ENCODE measurements at places on chromosomes 5 and 9. TPM values are rescaled to one million over a fixed set of nuclear protein-coding genes. Genes with fewer than 3 reads are reported as not detected.
A peak's percentile ranks its signal among the peaks of the same experiment; 100 is the strongest.

DNA sequence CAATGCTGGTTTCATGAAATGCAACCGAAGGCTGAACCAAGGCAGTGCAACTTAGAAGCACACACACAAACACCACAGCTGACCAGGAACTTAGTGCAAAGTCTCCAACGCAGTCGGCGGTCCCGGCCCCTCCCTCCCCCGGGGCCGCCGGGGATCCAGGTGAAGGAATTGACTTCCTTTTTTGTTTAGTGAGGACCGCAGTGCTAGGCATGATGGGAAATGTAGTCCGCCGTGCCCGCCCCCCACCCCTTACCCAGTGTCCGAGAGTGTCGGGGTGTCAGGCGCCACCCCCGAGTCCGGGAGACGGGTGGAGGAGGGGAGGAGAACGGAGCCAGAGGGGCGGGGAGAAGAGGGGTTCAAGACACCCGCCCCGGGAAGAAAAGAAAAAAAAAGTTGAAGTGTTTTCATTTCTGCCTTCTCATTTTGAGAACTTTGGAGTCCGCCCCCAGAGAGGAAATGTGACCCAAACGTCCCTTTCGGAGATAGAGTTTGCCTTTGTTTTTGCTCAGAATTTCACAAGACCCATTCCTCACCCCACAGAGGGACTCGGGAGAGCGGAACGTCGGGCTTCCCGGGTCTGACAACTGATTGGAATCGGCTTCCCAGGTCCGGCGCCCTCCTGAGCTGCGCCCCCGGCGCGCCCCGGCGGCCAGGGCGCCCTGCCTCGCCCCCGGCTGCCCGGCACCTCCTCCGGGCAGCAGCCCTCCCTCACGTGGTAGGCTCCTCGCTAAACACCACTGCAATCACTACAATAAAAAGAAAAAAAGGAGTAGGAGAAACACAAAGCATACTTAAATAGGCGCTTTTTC, 2.0 kb downstream of the IER5L start:
- DNase-seq, result peak; percentile 87

DNA sequence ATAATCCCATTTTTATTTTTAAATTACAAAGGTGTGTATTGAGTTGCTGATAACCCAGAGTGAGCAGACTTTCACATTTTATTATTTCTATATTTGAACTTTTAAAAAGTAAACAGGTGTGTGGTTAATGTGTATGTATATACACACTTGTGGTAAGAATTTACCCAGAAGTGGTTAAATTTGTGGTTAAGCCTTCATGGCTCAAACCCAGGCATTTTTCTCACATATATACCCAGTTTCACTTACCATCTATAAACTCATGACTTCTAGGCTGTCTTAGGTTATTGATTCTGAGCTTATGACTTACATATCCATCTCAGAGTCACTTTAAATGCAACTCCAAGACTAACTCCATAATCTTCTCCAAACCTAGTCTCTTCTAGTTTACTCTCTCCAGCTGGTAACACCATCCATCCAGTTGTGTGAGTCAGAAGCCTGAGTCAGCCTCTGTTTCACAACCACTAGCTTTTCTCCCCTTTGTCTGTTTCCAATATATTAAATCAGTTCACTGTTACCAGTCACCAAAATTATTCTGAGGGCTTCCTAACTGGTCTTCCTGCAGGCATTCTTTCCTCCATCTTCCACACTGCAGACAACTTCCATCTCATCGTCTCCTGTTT, 20.2 kb downstream of the ZBED3 start:
- peak; percentile 40 for DNase-seq

GRIA1 gene
- total RNA-seq, result not detected

DNA sequence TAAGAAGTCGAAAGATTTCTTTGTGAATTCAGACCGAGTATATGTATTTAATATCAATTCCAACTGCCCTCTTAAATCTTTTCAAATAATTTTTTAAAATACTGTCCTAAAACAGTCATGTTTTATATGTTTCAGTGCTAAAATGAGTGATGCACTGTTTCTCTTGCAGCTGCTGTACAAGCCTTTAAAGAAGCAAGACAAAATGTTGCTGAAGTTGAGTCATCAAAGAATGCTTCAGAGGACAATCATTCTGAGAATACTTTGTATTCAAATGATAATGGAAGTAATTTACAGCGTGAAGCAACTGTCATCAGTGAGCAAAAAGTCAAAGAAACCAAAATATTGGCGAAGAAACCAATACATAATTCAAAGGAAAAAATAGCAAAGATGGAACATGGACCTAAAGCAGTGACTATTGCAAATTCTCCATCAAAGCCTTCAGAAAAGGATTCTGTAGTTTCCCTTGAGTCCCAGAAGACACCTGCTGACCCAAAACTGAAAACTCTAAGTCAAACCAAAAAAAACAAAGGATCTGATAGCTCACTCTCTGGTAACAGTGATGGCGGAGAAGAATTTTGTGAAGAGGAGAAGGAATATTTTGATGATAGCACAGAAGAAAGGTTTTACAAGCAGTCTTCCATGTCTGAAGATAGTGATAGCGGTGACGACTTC, 58.0 kb downstream of the LOX start:
- DNase-seq, result peak; percentile 7

GRCh38 chr9:35912791-35913400, 3.6 kb downstream of the SPAAR start:
- no peak for DNase-seq

RXFP3 gene
- total RNA-seq, result not detected

GRCh38 chr9:116238225-116238624, 84.6 kb downstream of the PAPPA start:
- DNase-seq, result peak; percentile 77

GRCh38 chr9:124894741-124895170, 32.8 kb downstream of the ARPC5L start:
- DNase-seq, result peak; percentile 51

C9 gene
- total RNA-seq, result not detected

DNA sequence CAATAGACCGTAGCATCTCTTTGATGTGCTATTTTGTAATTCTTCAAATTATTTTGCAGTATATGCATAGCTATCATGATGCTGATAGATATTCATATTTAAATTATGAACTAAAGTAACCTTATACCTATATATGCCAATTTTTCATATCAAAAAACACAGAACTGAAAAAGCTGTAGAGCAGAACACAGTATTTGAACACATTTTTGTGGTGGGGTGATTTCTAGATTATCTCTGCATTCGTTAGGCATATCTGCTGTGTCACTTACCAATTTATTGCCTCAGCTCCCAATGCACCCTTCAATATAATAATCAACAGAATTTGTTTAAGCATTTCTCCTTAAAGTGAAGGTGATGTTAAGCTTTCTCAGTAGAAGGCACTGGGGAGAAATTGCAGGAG, 998.2 kb downstream of the PTPRD start:
- DNase-seq, result no peak

GRCh38 chr5:124457101-124457500, 289.3 kb downstream of the ZNF608 start:
- no peak for DNase-seq

DNA sequence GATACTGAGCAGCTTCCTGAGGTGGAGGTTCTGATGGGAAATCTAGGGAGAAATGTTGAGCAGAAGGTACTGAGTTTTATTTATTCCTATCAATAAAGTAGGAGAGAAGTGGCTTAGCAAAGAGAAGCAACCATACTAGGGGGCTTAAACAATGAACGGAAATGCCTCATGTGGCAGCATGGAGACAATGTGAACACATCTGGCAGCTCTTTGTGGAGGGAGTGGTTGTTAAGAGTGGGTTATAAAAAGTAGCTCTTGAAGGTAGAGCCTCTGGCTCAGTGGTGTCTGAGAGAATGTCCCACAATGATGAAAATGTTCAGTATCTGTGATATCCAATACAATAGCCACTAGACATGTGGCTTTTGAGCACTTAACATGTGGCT, 52.7 kb upstream of the EQTN start:
- no peak for DNase-seq

- DNase-seq, result no peak
Measured at GRCh38 chr9:31445960-31446359, 938.5 kb upstream of the ACO1 start.

DNA sequence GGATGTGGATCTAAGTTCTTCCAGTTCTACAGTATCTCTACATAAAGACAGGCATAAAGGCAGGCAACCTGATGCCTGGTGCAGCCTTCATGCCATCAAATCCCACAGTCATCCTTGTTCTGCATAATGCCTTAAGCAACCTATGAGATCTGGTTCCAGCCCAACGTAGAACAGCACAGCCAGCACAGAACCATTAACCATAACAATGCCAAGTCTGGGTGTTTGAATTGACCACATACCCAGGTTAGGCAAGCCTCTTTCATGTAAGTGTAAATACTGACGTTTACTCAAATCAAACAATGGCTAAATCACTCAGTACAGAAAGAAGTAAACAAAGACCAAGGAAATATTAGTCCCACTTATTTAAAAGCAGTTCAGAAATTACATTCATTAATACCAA, 195.0 kb downstream of the ADAMTSL1 start:
- peak; percentile 70 for DNase-seq

DNA sequence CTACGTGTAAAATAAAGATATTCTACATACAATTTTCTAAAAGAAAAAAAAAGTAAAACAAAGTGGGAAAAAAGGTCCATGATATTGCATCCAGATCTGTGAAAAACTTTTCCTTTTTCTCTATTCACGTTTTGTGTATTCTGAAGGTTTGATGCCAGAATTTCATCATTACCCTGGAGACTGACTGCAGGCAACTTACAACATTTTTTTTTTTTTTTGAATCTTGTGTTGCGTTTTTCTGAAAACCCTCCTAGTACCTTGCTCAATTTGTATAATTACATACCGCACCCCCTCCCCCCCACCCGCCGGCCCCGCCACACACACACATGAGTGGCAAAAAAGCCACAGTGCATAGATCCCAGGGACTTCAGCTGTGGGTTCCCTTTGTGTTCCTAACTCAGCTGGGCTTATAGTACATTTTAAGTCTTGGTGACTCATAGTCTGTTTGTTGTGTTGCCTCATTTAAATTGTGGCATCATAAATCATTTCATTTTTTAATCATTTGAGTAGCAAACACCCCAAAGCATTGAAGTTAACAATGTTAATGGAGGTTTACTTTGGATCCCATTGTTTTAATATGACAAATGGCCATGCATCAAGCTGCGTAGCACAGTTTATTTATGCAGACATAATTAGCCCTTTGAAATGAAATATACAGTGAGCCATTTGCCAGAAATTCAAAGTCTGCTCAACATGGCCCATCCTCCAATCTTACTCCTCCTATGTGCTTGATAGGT, 36.0 kb downstream of the PRDM6 start:
- peak; percentile 27 for DNase-seq

DND1 gene
- 0.26 TPM for total RNA-seq
